Vagina (tissue), 2 donors: ENCODE measurements at places on chromosomes 5 and 9. TPM values are rescaled to one million over a fixed set of nuclear protein-coding genes. Genes with fewer than 3 reads are reported as not detected.
A peak's percentile ranks its signal among the peaks of the same experiment; 100 is the strongest.

Gene SLC6A19
- not detected for total RNA-seq

Gene RORB
- total RNA-seq, result 2.7 TPM

Gene KLF9
- total RNA-seq, result 98.5 TPM

Gene S100Z
- total RNA-seq, result not detected

DNA sequence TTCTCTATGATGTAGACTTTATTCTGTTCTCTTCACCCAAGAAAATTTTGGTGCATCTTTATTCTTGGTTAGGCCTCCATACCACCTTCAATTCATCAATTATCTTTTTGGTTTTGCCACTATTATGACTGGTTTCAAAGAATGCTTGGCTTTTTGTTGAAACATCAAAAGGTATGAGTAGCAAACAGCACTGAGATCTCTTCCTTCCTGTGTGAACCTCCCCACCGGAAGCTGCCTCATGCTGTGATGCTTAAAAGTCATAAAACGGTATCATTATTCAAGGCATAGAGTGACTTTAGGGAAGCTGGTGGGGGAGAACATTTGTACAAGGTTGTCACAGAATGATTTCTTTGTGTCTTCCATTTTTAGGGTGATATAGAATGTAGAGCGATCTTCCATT is 70.6 kb downstream of the IQGAP2 start:
- no peak overlapping the region for H3K4me3 ChIP-seq
- H3K27me3 ChIP-seq, result no peaks in the 10 kb centered on the region
- no peak for DNase-seq
- H3K36me3 ChIP-seq, result no peaks in the 10 kb centered on the region
- no peak overlapping the region for H3K27ac ChIP-seq

- H3K27me3 ChIP-seq, result no peaks in the 10 kb centered on the region
- no peak overlapping the region for H3K4me3 ChIP-seq
- peaks cover 9% of the 10 kb centered on the region for H3K4me1 ChIP-seq
- no peak overlapping the region for H3K27ac ChIP-seq
Observed at GRCh38 chr5:139263536-139263935, 30.0 kb upstream of the MATR3 start.

- H3K4me3 ChIP-seq, result peak overlapping the region; percentile 77
- peaks cover 34% of the 10 kb centered on the region for H3K4me1 ChIP-seq
- H3K36me3 ChIP-seq, result no peaks in the 10 kb centered on the region
- peak overlapping the region; percentile 99 for H3K27ac ChIP-seq
Observed at GRCh38 chr9:129174724-129175514, 3.1 kb downstream of the IER5L start.

DNA sequence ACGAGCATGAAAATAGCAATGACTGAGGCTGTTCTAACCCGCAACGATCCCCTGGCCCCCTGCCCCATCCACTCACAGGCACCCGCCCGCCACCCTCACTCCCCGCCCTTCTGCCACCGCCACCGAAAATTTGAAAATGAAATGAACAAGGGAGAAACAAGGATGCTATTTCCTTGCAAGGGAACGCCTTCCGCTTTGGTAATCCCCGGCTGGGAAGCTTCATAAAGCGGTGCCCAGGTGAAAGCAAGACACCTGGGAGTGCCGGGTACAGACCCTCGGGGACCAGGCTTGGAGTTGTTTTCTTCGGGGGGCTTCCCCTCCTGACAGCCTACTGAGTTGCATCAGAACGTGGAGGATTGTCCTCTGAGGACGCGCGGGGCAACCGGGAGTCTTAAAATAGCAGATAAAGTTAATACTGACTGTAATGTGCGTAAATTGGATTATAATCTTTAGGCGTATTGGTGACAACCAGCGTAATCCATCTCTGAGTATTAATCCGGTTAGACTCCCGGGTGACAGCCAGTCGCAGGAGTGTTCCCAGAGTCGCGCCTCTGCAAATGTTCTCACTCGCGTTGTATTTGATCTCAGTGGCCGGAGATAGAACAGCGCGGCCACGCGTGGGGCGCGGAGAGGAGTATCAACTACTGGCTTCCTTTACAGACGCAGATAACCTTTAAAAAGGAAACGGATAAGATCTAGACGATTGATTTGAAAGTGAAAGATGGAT is 885 bp upstream of the MLLT3 start:
- H3K4me1 ChIP-seq, result peaks cover 17% of the 10 kb centered on the region
- no peaks in the 10 kb centered on the region for H3K36me3 ChIP-seq
- H3K27me3 ChIP-seq, result no peaks in the 10 kb centered on the region
- DNase-seq, result no peak
- H3K4me3 ChIP-seq, result peak overlapping the region; percentile 75

- no peak overlapping the region for H3K27ac ChIP-seq
- peaks cover 29% of the 10 kb centered on the region for H3K4me1 ChIP-seq
- H3K4me3 ChIP-seq, result no peak overlapping the region
- no peaks in the 10 kb centered on the region for H3K36me3 ChIP-seq
- no peaks in the 10 kb centered on the region for H3K27me3 ChIP-seq
Observed at GRCh38 chr5:160468363-160468975, 46.8 kb downstream of the PTTG1 start.

DNA sequence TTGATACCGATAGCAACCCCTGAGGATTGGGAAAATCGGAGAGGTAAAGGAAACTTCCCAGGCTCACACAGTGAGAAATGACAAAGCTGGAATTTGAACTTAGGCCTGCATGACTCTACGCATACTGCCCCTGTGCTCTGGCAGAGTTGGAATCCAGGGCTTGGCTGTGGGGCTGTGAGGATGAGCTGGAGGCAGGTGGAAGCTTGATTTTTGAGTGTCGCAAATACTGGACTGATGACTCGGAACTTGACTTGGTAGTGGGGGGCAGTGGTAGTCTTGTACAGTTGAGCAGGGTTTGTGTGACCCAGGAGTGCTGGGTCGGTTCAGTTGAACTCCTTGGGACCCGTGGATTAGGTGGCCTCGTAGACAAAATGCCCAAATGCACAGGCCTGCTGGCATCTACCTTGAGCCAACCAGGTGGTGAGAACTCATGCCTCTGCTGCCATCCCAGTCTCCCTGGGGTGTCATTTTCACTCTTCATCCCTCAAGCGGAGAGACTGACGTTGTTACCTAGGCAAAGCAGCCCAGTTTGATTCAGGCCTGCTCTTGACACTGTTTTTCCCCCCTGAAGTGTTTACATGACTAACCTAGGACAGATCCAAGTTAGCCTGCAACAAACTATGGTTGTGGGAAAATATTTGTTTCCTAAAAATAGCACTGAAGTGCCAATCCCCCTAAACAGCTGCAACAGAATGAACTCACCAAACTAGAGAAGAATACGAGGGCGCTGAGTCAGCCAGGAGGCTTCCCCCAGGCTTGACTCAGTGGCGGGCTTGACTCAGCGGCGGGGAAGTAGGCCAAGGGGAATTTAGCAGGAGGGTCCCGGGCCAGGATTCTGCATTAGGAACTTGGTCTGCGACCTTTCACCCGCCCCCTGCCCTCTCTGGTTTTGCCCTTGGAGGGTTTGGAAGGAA is 45.7 kb upstream of the ORM1 start:
- H3K4me3 ChIP-seq, result no peak overlapping the region
- H3K36me3 ChIP-seq, result no peaks in the 10 kb centered on the region
- H3K27ac ChIP-seq, result peak overlapping the region; percentile 66
- DNase-seq, result no peak
- peaks cover 25% of the 10 kb centered on the region for H3K4me1 ChIP-seq

DNA sequence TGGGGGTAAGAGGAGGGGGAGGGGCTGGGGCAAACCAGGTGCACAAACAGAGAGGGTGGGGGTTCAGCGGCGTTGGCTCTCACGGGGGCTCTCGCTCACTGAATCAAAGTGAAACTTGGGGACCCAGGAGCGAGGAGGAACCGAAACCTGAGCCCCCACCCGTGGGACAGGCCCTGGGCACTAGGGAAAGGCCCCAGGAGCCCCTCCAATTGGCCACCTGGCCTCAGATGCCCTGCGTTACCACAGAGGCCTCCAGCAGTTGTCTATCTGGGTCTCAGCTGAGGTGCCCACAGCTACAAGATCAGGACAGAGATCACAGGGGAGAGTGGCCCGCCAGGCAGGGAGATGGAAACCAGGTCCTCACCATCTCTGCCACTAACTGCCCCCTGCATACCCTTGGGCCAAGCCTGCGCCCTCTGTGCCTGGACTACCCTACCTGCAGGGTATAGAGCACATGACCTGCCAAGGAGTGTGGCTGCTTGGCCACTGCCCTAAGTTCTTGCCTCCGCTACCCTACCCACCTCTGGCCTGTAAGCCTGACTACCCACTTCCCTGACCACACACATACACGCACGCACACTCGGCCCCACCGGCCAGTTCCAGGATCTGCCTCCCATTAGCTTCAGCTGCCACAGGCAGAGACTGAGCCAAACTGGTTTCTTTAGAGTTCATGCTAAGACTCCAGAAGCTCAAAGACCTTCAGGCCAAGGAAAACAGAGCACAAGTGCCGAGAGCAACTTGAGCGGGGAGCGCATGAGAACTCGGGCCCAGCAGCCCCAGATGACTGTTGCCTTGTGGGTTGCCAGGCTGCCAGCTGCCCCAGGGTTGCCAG is 39.9 kb downstream of the PAX5 start:
- no peaks in the 10 kb centered on the region for H3K27me3 ChIP-seq
- no peak for DNase-seq
- no peak overlapping the region for H3K4me3 ChIP-seq
- no peak overlapping the region for H3K27ac ChIP-seq
- no peaks in the 10 kb centered on the region for H3K4me1 ChIP-seq
- no peaks in the 10 kb centered on the region for H3K36me3 ChIP-seq

GRCh38 chr5:110267714-110268113 is 458.8 kb downstream of the TMEM232 start:
- DNase-seq, result no peak
- no peaks in the 10 kb centered on the region for H3K36me3 ChIP-seq
- no peak overlapping the region for H3K27ac ChIP-seq

GRCh38 chr5:9743507-9743906 is 113.4 kb upstream of the TAS2R1 start:
- H3K4me3 ChIP-seq, result no peak overlapping the region
- H3K36me3 ChIP-seq, result no peaks in the 10 kb centered on the region
- no peaks in the 10 kb centered on the region for H3K27me3 ChIP-seq
- H3K27ac ChIP-seq, result no peak overlapping the region
- no peak for DNase-seq
- no peaks in the 10 kb centered on the region for H3K4me1 ChIP-seq

DNA sequence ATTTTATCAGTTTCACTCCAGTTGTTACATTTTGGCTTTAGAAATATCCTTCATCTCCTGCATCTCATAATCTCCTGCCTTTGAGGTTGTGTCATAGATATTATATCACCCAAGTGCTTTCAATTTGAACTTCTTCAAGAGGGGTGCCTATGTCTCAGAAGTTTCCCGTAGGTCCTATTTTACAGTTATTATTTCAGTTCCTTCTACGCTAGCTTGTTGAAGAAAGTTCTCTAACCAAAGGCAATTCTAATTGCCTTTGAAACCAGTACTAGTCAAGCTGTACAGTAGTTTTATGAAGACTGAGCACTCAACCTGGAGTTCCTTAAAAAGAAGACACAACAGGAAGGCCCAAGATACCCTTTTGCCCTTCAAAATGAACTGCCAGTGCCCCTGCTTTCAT is 116.4 kb downstream of the ZCCHC7 start:
- no peak overlapping the region for H3K27ac ChIP-seq
- no peak overlapping the region for H3K4me3 ChIP-seq
- H3K4me1 ChIP-seq, result no peaks in the 10 kb centered on the region
- peaks cover 6% of the 10 kb centered on the region for H3K36me3 ChIP-seq
- H3K27me3 ChIP-seq, result no peaks in the 10 kb centered on the region

GRCh38 chr5:55773057-55773456 is 35.2 kb downstream of the DDX4 start:
- no peak overlapping the region for H3K27ac ChIP-seq
- no peaks in the 10 kb centered on the region for H3K27me3 ChIP-seq
- no peak overlapping the region for H3K4me3 ChIP-seq
- no peaks in the 10 kb centered on the region for H3K36me3 ChIP-seq
- DNase-seq, result no peak

DNA sequence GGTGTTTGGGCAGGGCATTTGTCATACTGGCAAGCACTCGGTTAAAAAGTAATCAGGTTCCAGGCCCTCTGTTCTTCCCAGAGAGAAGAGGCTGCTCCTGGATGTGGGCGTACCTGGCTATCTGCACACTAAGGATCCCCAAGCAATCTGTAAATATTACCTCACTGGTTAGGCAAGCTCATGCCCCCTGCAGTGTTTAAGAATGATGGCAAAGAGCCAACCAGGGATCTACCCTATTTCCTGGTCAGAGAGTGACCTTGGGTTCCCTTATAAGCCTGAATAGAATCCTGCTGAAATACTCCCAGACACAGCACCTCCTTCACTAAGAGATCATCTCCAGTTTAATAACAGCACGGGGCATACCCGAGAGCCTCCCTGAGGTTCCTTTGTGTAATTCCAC is 181.2 kb downstream of the PIK3R1 start:
- H3K4me3 ChIP-seq, result no peak overlapping the region
- H3K27me3 ChIP-seq, result no peaks in the 10 kb centered on the region
- no peaks in the 10 kb centered on the region for H3K4me1 ChIP-seq
- DNase-seq, result no peak

DNA sequence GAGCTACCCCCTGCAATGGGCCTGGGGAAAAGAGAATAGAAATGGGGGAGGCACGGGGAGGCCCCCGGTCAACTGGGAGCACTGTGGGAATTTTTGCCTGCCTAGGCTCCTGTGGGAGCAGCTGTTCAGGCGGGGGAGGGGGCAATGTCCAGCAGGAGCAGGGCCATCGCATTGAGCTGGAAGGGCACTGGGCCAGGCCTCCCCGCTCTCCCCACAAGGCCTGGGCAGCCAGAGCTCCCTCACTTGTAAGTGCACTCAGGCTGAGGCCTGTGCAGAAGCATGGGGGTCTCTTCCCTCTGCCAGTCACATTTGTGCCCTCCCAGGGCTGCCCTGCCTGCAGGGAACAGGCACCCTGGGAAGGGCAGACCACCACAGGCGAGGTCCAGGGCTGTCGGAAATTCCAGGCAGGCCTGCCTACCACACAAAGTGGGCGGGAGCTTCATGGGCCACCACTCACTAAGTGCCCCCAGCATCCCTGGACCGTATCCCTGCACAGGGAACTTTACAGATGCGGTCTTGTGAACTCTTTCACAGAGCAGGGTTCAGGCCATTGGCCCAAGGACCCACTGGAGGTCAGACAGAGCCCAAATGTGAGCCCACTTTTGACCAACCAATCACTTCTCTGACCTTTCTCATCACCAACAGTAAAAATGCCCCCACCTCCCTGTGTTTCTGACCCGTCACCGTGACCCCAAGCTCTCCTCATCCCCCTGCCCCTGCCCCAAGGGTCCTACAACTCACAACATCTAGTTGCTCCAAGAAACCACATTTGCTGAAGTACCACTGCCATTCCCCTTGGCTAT is 1.0 kb upstream of the CFAP157 start:
- H3K27ac ChIP-seq, result no peak overlapping the region
- H3K36me3 ChIP-seq, result no peaks in the 10 kb centered on the region
- DNase-seq, result no peak
- no peaks in the 10 kb centered on the region for H3K4me1 ChIP-seq
- H3K27me3 ChIP-seq, result no peaks in the 10 kb centered on the region

GRCh38 chr9:28120184-28120583 is 546.9 kb upstream of the C9orf72 start:
- no peak for DNase-seq
- no peak overlapping the region for H3K4me3 ChIP-seq
- no peaks in the 10 kb centered on the region for H3K27me3 ChIP-seq
- no peak overlapping the region for H3K27ac ChIP-seq
- H3K4me1 ChIP-seq, result no peaks in the 10 kb centered on the region

- no peaks in the 10 kb centered on the region for H3K36me3 ChIP-seq
- H3K27me3 ChIP-seq, result no peaks in the 10 kb centered on the region
- no peak overlapping the region for H3K27ac ChIP-seq
- H3K4me3 ChIP-seq, result no peak overlapping the region
Observed at GRCh38 chr5:15209053-15209762, 290.8 kb upstream of the FBXL7 start.

- H3K27ac ChIP-seq, result no peak overlapping the region
- no peaks in the 10 kb centered on the region for H3K27me3 ChIP-seq
- H3K4me3 ChIP-seq, result no peak overlapping the region
- no peak for DNase-seq
- H3K4me1 ChIP-seq, result no peaks in the 10 kb centered on the region
Observed at GRCh38 chr5:55356896-55357295, 49.1 kb downstream of the MTREX start.
